ENCODE measurements at places on chromosomes 2 and 18.

DNA sequence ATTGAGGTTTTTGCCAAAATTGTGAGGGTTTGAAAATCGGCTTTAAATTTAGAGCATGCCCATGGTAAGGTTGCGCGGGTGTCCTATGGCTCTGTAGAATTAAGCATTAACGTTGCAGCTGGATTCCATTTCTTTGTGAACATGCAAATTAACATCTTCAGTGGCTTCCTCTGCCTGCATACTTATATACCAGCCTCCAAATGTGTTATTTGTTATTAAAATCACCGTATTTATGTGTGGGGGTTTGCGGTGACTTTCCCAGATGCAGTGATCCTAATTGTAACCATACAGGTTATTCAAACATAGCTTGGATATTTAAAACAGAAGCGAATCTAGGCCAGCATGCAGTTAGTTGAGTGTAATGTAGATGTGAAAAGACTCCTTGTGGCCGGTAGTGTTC, 80.2 kb downstream of the TGOLN2 start:
- H3K4me3 ChIP-seq = no peak overlapping the region
- H3K27ac ChIP-seq = no peak overlapping the region
- no peaks in the 10 kb centered on the region for H3K4me1 ChIP-seq
- DNase-seq = no peak
- H3K27me3 ChIP-seq = peaks cover 10% of the 10 kb centered on the region

DNA sequence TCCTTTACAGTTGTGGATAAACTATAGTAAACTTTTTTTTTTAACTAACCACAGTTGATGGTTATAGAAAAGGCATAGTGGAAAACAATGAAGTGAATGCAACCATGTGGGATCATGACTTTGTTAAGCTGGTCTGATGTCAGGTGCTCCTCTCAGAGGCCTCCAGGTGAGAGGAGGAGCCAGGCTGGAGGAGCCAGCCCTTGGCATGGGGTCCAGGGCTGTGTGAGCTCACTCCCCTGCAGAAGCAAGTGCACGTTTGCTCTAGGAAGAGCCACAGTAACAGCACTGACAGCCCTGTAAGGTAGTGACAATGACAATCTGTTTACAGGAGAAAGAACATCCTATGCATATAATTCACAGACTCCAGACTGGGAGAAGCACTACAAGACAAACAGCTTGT, 5.7 kb downstream of the PPP1R7 start:
- no peak overlapping the region for H3K27ac ChIP-seq
- no peak overlapping the region for H3K4me3 ChIP-seq
- peaks cover 20% of the 10 kb centered on the region for H3K4me1 ChIP-seq
- peaks cover 11% of the 10 kb centered on the region for H3K36me3 ChIP-seq
- H3K27me3 ChIP-seq = peaks cover 2% of the 10 kb centered on the region

DNA sequence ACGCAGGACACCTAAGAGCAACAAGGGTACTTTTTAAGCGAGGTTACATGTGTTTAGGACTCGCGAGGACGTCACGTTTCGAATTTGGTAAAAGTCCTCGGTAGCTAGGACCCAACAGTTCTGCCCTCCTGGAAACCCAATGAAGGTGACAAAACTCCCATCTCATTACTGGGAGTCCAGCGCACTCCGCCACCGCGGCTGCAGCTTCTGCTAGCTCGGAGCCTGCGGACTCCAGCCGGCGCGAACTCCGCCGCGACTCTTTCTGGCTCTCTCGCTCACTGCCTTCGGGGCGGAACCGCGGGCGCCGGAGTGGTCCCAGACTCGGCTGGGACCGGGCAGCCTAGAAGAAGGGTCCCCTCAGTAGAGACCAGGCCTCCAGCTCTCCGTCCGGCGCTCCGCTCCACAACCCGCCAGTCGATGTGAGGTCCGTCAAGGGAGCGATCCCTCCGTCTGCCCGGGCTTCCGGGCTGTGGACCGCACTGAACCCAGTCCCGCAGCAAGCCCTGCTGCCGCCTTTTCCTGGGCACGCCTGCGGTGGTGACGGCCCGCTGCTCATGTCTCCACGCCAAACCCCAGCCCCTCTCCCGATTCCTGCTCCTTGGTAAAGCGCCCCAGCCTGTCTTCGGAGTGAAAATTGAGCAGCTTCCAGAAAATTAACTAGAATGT, 3.0 kb upstream of the OSR1 start:
- H3K36me3 ChIP-seq = no peaks in the 10 kb centered on the region
- DNase-seq = peak; percentile 34
- no peak overlapping the region for H3K27ac ChIP-seq
- peaks cover 35% of the 10 kb centered on the region for H3K27me3 ChIP-seq
- H3K4me1 ChIP-seq = peaks cover 56% of the 10 kb centered on the region

DNA sequence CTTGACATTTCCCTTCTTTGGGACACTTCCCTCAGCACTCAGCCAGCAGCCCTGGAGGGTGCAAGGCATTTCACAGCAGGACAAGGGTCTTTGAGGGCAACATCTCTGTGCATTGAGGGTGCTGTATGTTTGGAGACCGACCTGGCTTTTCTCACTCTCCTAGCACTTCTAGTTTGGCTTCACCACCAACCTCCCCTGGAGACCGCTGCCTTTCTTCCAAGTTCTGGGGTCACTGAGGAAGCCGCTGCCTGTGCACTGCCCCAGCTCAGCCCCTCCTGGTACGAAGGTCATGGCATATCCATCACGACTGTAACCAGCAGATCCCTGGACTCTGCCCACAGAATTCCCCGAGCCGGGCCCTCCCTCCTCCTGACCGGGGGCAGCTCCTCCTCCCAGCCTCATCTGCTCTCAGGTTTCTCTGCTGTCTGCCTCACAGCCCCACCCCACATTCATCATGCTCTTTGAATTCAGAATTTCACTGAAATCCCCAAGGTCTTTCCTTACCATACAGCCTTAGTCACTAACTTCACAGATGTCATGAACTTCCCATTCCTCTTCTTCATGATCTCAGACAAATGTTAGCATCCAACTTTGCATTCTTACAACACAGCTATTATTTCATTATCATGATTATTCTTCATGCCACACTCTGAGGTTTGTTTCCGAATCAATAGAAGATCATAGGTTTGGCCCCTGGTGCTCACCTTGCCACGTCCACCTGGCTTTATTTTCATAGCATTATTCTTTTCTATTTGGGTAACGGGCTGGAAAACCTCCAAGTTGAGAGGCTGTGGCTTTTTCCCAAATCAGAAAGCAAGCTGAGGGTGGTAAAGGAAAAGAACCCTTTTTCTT, 113.0 kb upstream of the COPS8 start:
- DNase-seq = no peak
- H3K27ac ChIP-seq = no peak overlapping the region
- H3K4me3 ChIP-seq = no peak overlapping the region
- peaks cover 8% of the 10 kb centered on the region for H3K27me3 ChIP-seq
- peaks cover 24% of the 10 kb centered on the region for H3K4me1 ChIP-seq

DNA sequence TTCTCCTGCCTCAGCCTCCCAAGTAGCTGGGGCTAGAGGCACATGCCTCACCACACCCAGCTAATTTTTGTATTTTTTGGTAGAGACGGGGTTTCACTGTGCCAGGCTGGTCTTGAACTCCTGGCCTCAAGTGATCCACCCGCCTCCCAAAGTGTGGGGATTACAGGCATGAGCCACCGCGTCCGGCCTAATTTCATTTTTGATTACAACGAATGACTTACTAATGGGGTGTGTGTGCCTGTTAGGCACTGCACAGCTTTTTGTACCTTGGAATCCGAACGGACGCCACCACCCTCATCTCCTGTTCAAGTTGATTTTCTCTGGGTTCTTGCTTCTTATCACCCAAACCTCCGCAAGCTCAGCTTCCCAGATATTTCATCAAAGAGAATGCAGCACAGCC, 17.2 kb downstream of the PTMA start:
- no peaks in the 10 kb centered on the region for H3K36me3 ChIP-seq
- no peak overlapping the region for H3K27ac ChIP-seq
- H3K4me1 ChIP-seq = no peaks in the 10 kb centered on the region
- peaks cover 2% of the 10 kb centered on the region for H3K27me3 ChIP-seq
- H3K4me3 ChIP-seq = no peak overlapping the region
